ENCODE measurements at places on chromosomes 7 and 10.

- no peak for DNase-seq
Observed at GRCh38 chr10:49629431-49629881, 15.6 kb downstream of the CHAT start.

GRCh38 chr7:22417841-22418240 is 60.9 kb upstream of the RAPGEF5 start:
- DNase-seq: no peak

- no peak for DNase-seq
Observed at GRCh38 chr7:30596014-30596641, 1.4 kb downstream of the GARS1 start.

DNA sequence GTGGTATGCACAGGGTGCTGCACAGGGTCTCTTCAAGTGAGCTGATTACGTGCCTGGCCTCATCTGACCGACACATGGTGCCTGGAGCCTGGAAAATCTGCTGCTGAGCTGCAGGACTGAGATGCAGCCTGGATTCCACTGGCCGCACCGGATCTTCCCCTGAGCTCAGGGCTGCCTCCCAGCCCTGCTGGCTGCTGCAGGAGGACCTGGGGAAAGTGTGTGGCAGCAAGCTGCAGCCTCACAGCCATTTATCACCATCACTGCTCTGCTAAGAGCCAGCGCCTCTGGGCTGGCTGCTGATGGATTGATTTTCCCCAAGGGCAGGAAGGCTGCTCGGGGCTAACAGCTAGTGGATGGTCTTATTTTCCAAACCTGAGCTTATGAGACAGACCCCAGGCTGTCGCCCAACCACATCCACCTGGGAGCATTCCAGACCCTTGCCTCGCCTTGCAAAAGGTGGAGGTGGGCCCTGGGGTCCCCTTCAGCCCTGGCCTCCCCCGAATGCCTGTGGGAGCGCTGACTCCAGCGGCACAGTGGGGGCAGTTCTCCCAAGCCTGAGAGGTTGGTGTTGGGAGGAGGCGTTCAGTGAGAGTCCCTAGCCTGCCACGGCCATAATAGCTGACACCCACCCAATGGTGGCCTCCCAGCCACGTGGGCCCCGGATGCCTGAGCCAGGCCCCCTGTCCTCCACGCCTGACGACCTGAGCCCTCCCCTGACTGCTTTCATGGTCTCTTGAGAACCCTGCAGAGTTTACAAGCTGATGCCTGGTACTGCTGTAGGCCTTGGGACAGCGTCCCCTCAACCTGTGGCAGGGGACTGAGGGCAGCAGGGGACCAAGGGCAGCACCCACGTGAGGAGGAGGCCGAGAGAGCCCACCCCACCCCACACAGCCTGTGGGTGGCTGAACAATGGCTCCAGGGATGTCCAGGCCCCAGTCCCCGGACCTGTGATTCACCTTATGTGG is 38.2 kb downstream of the STK32C start:
- no peak for DNase-seq

DNA sequence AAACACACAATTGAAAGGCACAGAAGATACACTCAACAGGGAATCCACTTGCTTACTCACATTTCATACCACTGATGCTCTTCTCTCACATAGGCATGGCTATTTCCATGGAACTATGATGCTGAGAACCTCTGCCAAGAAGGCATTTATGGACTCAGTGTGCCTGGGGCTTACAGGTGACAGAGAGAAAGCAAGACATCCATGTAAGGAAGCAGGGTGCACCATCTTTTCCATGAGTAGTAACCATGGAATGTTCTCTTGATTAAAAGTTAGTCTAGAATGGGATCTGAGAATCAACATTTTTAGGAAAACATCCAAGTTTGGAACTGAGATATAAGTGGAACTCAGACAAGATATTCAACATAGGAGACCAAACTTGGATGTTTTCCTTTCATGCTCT is 52.5 kb upstream of the MACC1 start:
- no peak for DNase-seq

DNA sequence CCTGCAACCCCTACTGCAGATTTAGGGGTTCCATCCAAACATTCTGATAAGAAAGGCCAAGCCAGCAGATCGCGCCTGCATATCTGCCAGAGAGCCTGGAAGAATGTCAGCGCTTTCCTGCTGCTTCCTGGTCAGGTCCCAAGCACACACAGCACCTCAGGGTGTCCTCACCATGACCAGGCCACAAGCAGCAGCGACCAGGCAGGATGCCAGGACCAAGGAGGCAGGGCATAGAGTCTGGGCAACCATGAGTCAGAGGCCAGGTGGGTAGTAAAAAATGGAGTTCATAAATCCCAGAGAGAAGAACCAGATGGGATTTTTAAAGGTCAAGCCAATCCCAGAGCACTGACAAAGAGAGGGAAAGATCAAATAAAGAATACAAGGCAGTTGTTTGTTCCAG is 5.5 kb upstream of the FAM131B start:
- DNase-seq: no peak

GRCh38 chr10:63012623-63013022 is 120.5 kb upstream of the NRBF2 start:
- DNase-seq: no peak

DNA sequence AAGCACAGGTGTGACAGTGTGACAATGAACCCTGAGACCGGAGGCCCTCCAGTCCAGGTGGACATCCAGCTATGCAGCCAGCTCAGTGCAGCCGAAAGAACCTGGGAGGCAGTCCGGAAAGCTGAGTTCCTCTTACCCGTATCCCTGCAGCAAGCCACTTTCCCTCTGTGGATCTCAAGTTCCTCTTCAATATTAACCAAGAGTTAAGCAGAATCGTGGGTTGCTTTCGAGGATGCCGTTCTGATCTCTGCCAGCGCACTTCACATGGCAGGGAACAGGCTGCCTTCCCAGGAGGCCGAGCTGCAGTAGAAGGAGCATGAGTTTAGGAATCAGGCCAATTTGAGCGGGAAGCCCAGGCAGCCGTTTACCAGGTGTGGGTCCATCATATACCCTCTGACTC is 591.6 kb downstream of the SDK1 start:
- no peak for DNase-seq

Data from NCI-H2107 (cell line).